ENCODE measurements at places on chromosomes 3 and 15. TPM values are rescaled to one million over a fixed set of nuclear protein-coding genes. Genes with fewer than 3 reads are reported as not detected.

GRCh38 chr15:69860921-69861320 lies 236.8 kb downstream of the TLE3 start:
- no peak for DNase-seq

GRCh38 chr3:114213292-114213626 lies 24.1 kb downstream of the ZNF80 start:
- DNase-seq = no peak

DNA sequence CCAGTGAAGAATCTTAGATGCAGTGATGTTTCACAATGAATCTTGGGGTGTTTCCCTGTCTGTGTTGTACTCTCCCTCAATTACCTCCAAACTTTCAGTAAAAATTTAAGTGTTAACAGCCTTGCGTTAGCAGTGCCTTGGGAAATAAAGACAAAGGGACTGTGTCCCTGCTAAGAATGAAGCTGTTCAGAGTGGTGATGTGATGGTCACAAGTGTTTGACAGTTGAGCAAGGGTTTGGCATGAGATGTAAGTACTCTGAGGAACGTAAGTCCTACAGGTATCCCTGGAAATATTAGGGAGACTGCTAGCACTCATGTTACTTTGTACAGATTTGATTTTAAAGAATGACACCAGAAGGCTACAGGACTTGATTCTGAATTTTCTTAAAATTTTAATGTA lies 304.3 kb upstream of the DPH6 start:
- DNase-seq = no peak

- DNase-seq = no peak
These were observed 80.3 kb upstream of the IGSF10 start for GRCh38 chr3:151541178-151541577.

GRCh38 chr3:53483821-53484220 lies 10.6 kb upstream of the CACNA1D start:
- DNase-seq = no peak

GRCh38 chr3:131957511-131957910 lies 77.3 kb downstream of the CPNE4 start:
- DNase-seq = no peak

DNA sequence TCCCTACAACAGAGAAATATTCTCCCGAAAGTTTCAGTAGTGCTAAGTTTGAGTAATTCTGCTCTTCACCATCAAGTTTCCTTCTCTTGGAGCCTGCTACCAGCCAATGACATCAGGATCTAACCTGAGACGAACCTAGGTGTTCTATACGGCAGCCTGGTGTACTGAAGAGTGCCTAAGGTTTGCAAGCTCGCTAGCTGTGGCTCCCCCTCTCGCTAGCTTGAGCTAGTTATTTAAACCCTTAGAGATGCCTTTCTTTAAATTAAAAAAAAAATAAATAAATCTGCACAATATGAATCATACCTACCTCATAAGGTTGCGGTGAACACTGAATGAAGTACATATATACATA lies 1.4 kb upstream of the COL8A1 start:
- no peak for DNase-seq

ZNF80 gene
- polyA plus RNA-seq = not detected

CLDN18 gene
- 36.4 TPM for polyA plus RNA-seq

Measured in hepatocyte (in vitro differentiated cells).